ENCODE measurements at places on chromosomes 4 and X.

DNA sequence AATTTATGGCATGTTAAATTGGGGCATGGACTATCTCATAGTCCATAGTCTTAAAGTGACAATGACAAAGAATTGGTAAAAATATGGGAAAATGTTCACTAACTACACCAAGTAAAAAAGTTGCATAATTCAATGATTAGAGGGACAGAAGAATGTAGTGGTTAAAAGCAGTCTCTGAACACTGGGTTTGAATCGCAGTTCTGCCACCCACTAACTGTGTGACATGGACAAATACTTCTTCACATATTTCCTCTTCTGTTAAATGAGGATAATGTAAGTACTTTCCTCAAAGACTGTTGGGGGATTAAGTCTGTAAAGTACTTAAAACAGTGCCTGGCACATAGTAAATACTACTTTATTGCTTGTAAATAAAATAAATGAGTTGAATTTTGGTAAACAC is 15.3 kb downstream of the COQ2 start:
- no peak for DNase-seq

DNA sequence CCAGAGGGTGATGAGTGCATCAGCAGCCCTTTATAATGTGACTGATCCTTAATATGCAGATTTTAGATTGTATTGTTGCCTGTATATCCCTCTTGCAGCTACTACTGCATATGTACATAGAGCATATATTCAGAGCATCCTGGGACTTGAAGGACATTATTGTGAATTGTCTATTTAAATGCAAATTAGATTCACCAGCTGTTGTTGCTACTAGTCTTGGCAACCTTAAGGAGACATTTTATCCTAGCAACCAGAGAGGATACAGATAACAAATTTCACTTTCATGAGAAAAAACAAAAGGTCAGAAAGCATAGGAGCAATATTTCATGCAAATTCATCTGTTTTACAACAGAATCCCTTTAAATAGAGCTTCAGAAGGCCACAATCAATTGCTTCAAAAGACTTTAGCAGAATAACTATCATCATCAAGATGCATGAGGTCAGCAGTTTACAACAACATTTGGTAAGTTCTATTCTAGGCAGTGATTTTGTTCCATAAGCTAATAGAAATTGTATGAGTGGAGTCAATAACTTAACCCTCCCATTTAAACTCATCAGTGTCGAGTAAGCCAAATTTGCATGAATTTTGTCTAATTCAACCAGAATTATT is 148.6 kb downstream of the GC start:
- no peak for DNase-seq

DNA sequence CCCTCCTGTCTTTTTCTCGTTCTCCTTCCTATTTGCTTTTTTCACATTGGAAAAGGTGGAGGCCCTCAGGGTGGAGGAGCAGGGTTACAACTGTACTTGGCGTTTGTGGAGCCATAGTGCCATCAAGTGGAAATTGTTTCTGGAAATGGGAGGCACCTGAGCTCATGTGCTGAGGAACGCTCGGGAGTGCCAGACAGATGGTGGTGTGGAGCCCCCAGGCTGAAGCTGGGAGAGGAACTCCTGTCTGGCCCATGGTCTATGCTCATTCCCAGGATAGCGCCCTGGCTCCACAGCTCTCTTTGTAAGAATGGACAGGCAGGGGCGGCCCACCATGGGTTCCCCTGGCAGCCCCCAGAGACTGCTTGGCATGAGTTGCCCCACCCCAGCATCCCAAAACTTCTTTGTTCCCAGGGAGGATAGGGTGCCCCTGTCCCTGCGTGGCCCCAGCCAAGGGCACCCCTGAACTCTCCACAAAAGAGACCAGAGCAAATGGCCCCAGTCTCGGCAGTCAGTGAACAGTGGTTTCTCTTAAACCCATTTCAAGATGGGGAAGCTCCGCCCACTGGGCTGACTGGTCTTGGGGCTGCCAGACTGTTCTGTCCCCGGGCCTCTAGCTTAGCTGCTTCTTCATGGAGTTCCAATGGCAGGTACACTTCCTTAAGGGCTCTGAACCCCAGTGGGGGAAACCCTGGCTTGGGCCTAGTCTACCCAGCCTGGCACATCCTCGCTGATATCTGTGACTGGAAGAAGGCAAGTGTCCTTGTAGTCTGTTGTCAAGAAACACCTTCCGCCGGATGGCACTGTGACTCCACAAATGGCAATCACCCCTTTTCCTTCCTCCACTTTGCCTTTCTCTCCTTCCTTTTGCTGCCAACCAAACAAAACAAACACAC is 70.1 kb downstream of the NBDY start:
- DNase-seq: no peak

- no peak for DNase-seq
Measured at GRCh38 chr4:185865901-185866328, 53.9 kb upstream of the SORBS2 start.

- no peak for DNase-seq
Measured at GRCh38 chr4:165222651-165222994, 15.3 kb downstream of the KLHL2 start.

DNA sequence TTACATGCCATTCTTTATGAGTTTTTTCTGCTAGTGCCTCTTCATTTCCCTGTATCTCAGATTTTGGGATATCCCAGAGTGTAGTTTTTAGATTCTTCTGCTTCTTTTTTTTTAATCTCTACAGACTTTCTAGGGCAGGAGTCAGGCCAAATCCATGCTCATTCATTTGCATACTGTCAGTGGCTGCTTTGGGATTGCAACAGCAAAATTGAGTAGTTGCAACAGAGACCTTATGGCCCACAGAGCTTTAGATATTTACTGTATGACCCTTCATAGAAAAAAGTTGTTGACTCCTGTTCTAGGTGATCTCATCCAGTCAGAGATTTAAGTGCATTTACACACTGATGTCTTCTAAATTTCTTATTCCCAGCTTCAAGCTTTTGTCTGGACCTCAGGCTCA is 35.3 kb downstream of the ARFIP1 start:
- DNase-seq: no peak

DNA sequence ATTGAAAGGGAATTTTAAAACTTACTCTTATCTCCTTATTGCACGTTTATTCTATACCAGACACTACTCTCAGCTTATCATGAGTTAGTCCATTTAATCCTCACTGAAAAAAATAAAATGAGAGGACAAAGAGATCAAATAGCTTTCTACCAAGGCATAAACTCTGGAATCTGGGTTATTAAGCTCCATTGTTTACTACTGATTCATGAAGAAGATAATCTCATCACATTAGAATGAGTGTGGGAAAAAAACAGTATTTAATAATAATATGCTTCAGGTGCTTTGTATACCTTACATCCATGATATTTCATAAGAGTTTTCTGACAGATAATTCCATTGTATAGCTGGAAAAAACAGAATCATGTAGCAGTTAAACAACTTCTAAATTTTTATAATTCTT is 1092.6 kb downstream of the TECRL start:
- DNase-seq: no peak

DNA sequence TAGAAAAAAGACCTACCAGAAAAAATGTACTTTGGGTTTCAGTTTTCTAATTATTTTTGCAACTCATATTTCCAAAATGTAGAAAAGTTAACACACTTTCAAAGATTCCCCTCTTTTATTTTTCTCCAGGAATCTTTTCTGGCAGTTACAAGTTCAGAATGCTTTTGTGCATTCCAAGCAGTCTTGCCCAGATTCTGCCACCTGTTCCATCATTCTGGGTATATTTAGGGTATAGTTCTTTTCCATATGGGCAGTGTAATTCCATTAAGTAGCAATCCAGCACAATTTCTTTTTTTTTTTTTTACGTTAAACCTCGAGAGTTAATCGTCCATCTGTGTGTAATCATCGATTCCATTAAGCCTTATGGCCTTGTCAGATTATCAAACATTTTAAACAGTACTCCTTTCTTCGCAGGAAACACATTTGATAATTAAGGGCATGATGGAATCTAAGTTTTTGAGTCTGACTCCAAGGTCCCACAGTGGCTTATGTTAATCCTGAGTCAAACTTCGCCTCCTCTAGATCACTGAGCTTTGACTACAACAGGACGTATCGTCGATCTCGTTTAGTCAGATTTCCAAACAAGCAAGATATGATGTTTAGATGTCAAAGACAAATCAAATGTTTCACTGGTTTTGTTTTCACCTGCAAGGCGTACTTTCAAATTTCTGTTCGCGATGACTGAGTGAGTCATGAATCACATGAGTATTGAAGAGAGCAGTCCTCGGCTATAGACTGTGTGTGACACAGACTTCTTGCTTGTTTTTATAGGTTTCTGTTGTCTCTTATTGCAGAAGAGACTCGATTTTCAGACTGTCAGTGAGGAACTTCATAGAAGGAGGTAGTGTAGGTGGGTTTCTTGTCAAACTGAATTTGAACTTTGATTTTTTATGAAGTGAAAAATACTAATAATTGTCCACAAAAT is 118.9 kb upstream of the GK2 start:
- no peak for DNase-seq

- no peak for DNase-seq
Measured at GRCh38 chr4:47374477-47374876, 89.0 kb downstream of the COMMD8 start.

- no peak for DNase-seq
Measured at GRCh38 chr4:147085781-147086180, 140.1 kb upstream of the TTC29 start.

DNA sequence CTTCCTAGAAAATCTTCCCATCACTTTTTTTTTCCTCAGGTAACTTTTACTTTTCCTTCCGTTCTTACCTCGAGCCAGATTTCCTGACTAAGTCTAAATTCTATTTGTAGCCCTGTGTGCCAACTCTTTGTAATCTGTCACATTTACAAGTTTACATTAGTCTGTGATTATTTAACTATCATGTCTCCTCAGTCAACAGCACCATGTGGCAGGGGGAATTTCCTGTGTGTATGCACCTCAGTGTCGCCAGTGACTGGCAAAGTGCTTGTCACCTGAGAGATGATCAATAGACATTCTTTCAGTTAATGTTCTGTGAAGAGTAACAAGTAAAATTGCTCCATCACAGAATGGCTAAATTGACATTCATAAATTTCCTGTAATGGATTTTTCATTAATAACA is 468.5 kb downstream of the PDGFC start:
- DNase-seq: no peak

DNA sequence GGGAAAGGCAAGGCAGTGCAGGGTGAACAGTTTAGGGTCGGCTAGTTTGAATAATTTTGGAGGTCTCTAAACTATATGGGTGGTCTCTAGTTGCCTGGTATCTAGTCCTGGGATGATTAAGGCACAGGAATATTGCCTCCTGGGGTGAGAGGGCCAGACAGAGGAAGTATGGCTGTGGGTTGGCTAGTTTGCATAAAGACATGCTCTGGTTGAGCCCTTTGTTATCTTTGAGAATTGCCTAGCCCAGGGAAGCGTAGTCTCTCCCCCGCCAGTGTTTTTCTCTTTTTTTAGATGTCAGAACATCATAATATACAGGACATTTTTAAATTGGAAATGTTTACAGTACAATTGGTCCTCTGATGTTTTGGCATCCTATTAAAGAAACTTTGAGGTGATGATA is 163.5 kb downstream of the PWWP3B start:
- no peak for DNase-seq

- DNase-seq: no peak
Measured at GRCh38 chrX:29315931-29316330, 728.7 kb downstream of the IL1RAPL1 start.

DNA sequence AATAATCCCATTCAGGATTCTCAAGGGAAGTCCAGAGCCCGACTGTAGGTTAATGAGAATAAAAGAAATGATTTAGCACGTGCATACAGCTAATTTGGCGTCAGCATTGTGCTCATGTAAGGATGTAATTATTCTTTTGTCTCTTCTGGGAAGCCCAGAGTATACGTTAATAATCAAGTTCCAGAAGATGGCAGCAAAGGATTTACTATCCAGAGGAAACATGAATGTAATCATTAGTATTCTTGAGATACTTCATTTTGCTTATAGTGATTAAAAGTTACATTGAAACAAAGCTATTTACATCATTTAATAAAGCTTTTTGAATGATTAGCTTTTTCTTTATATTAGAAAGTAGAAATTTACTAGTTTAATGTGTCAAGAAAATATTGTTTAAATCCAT is 27.1 kb upstream of the MAP9 start:
- no peak for DNase-seq

- no peak for DNase-seq
Measured at GRCh38 chrX:6849716-6850414, 297.6 kb upstream of the STS start.

GRCh38 chr4:139275281-139275735 is 4.7 kb downstream of the MGARP start:
- no peak for DNase-seq

DNA sequence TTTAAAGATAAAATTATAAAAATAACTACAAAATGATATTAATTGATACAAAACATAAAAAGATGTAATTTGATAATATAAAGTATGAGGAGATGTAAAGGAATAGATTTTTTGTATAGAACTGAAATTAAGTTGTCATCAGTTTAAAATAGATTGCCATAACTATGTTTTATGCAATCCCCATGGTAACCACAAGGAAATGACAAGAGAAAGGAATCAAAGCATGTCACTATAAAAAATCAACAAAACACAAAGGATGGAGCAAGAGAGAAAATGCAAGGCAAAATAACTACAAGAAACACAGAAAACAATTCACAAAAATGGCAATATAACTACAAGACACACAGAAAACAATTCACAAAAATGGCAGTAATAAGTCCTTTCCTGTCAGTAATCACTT is 27.0 kb upstream of the GUCY2F start:
- no peak for DNase-seq

GRCh38 chrX:118205421-118206395 is 89.1 kb upstream of the KLHL13 start:
- no peak for DNase-seq

- DNase-seq: no peak
Measured at GRCh38 chr4:10655968-10656367, 28.6 kb downstream of the CLNK start.

GRCh38 chrX:129678614-129679195 is 23.9 kb upstream of the APLN start:
- DNase-seq: peak; percentile 6

DNA sequence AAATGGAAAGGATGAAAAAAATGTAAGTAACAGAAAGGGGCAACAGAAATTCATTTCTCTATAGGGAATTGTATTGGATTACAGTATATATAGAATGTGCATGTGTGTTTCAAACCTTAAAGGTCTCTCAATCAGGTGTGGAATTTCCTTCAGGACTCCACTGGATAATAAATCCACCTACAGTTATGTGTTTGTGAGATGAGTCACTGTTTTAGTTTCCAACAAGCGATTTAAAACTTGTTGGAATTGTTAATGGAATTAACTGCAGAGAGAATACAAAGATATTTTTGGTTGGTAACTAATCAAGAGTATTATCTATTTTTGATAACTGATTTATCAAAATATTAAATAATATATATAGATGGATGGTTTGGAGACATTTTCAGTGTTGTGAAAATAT is 32.8 kb downstream of the CEP44 start:
- no peak for DNase-seq
